Amniotic stem cell (primary cell): ENCODE measurements at places on chromosomes 6 and 20.

DNA sequence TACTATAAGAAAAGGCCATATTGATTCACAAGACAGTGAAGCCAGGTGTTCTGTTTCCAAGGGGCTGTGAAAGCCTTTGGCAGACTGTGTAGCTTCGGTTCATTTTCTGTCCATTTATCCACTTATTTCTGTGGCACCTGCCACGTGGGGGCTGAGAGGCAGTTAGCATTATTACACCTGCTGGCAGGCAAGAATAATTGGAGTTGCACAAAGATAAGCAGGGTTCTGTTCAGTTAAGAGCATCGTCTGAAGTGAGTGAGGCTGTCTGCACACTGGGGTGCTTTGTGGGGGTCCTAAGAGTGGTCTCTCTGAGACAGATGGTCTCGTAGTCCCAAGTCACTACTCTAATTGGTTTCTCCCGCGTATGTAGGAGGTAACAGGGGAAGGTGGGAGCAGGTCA, 60.6 kb upstream of the CCN6 start:
- no peak for DNase-seq

GRCh38 chr6:40738551-40739193, 151.5 kb upstream of the LRFN2 start:
- DNase-seq, result no peak

DNA sequence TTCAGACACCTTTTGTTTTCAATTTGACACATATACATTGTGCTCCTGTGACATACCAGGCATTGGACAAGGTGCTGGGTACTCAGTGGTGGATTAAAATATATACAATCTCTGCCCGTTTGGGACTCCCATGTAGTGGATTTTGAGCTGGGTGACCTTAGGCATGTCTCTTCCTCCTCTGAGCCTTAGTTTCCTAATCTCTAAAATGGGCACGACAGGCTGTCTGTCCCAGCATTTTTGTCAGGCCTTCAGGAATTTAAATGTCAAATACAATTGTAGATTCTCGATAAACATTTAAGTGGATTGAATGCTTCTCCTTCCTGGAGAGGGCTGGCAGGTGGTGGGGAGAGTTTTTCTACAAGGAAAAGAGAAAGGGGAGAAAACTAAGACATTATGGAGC, 22.6 kb downstream of the CDH22 start:
- no peak for DNase-seq

GRCh38 chr6:28207510-28208110, 17.5 kb upstream of the ZSCAN9 start:
- DNase-seq, result no peak

DNA sequence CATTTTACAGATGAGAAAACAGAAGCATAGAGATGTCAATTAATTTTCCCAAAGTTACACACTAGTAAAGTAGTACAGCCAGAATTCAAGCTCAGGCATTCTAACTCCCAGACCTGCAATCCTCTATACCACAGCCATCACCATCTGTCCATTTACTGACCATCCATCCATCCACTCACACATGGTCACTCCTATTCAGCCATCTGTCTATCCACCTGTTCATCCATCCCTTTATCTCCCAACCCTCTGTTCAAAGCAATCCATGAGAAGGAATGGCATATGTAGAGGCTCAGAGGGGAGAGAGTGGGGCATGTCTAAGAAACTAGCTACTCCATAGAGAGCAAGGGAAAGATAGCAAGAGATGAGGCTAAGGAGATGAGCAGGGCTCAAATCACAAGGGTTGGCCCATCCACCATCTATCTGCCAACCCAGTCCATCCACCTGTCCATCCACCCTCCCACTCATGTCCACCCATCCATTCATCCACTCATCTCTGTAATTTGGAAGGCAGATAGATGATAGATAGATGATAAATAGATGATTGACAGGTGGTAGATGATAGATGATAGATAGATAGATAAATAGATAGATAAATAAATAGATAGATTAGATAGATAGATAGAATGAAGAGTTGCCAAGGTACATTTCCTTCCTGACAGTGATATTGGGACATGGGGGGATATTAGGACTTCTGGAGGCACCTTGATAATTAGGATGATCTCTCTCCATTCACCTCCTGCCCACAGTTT, 12.2 kb upstream of the C6orf132 start:
- DNase-seq, result no peak

DNA sequence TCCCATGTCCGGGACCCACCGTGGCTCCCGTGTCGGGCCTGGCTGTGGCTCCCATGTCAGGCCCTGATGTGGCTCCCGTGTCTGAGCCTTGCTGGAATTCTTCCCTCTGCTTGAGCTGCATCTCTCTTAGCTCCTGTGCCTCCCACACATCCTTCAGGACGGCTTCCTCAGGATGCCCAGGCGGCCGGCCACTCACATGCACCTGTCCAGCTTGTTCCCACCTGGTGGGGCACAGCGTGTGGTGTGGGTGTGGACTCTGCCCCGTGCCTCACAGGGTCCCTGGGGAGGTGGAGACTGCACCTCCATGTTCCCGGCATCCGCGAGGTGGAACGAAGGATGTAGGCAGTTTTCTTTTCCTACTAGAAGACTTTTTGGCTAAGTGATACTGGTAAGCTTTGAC, 170.7 kb downstream of the SMOC2 start:
- DNase-seq, result no peak

- DNase-seq, result no peak
Measured at GRCh38 chr20:35166242-35166830, 5.5 kb upstream of the PROCR start.

- no peak for DNase-seq
Measured at GRCh38 chr20:49983848-49984408, 1.1 kb downstream of the SNAI1 start.

DNA sequence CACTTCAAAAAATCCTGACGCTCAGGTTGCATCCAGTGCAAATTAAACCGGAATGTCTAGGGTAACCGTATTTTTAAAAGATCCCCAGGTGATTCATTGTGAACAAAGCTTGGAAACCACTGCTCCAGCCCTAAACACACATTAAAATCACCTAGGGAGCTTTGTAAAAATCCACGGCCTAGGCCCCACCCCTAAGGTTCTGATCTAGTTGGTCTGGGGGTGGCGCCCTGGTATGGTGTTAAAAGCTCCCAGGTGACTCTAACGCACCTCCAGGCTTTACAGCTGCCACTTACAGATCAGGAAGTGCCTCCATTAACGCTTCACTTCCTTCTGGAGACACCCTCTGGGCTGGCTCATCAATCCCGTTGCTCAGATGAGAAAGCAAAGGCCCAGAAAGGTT, 92.2 kb downstream of the GRM4 start:
- no peak for DNase-seq

- no peak for DNase-seq
Measured at GRCh38 chr20:43017241-43018030, 172.3 kb downstream of the PTPRT start.

DNA sequence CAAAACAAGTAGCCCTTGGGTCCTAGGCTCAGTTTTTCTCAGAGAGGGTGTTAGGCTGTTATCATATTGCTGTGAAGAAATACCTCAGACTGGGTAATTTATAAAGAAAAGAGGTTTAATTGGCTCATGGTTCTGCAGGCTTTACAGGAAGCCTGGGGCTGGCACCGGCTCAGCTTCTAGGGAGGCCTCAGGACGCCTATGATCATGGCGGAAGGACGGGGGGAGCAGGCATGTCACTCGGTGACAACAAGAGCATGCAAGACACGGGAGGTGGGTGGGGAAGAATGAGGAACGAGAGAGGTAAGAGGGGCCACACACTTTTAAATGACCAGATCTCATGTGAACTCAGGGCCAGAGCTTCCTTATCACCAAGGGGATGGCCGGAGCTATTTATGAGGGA, 26.9 kb downstream of the CDH26 start:
- no peak for DNase-seq

DNA sequence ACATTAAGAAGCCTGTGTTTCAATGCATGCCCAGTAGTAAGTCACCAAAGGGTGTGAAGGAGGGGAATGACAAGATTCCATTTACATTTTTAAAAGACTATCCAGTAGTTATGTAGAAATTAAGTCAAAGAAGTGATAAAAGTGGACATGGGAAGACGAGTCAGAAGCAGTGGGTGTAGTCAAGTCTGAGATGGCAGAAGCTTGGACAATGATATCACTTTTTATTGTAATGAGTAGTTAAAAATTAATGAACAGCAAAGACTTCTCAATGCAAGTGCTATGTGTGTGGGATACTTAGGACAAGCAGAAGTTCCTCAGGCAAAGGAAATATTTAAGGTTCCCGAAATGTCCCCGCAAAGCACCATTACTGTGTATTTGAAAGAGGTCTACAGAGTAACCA, 156.0 kb downstream of the DST start:
- no peak for DNase-seq

DNA sequence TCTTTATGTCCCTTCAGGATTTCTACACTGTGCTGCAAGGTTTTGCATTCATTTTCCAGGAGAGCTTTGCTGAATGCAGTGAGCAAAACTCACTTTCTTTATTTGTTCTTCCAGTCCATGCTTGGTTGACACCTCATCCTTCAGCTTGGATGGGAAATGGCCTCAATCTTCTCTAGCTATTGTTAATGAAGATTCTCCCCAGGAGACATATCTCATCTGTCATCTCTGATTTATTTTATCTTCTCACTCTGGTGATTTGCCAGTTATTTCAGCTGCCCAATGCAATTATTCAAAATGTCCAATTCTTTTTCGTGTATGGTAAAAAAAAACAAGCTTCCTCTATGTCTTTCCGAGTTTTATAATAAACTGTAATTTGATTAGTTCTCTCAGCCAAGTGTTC, 77.9 kb upstream of the PAK5 start:
- DNase-seq, result no peak

DNA sequence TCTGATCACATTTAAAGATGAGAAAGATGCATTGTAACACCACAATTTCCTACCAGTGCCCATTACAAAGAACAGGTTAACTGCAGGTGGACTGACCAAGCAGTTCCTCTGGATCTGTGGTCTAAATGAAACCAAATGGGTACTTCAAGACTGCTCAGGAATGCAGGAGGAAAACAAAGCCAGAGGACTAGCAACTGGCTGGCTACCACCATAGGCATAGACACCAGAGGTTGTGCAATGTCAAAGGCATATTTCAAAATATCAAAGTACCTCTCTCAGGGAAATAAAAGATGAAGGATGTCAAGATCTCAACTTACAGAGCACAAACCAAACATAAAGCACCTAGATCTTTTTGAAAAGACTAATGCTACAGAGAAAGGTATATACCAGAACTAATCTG, 65.5 kb downstream of the GMDS start:
- DNase-seq, result no peak

DNA sequence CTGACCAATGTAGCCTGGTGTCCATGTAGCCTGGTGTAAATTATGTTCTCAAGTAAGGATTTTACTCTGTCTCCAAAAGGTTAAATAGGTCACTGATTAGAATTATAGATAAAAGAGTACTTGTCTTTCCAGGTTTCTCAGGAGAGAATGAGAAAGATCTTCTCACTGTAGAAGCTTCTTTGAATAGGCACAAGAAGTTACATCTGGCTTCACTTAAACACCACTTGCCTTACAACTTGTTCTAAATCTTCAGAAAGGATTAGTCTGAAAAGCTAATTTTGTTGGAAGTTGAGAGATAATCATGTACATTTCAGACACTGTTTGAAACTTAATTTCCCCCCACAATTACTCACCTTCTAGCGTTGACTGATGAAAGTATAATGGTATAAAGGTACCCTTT, 275.3 kb downstream of the FARS2 start:
- DNase-seq, result no peak

GRCh38 chr6:43074847-43075669, 1.1 kb upstream of the PTK7 start:
- no peak for DNase-seq

DNA sequence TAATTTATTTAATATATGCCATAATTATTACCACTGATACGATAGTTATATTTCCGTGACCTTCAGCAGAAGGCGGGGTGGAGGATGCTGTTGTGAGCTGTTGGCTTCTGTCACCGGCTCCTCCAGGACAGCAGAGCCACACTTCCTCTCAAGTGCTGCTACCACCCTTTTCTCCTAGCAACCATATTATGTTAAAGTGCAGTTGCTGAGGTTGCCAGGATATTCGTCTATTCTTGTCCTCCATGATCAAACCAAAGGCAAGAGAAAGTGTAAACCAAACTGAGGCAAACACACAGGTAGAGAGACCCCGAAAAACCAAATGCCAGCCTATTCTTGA, 27.8 kb downstream of the RGS17 start:
- DNase-seq, result no peak

GRCh38 chr6:132021552-132022375, 70.6 kb upstream of the CCN2 start:
- no peak for DNase-seq

DNA sequence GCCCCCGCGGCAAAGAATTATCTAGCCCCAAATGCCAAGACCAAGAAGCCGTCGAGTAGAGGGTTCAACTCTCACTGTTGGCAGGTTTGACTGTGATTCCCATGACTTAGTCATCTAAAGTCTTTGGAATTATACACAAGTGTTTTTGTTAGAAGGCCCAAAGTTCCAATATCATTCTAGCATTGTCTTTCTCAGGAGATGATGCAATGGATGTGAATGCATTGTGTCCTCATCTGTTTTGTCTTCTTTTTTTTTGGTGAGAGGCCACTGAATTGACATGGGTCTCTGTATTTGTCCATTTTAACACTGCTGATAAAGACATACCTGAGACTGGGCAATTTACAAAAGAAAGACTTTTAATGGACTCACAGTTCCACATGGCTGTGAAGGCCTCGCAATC, 290.5 kb upstream of the ZFP64 start:
- no peak for DNase-seq

- no peak for DNase-seq
Measured at GRCh38 chr6:159056003-159056402, 11.2 kb upstream of the TAGAP start.

- DNase-seq, result no peak
Measured at GRCh38 chr20:63333241-63333836, 27.8 kb downstream of the CHRNA4 start.

GRCh38 chr20:35636095-35636494, 20.5 kb downstream of the SPAG4 start:
- DNase-seq, result no peak
